ENCODE measurements at places on chromosomes 6 and 20.

- no peak for DNase-seq
These were observed 1.8 kb upstream of the HLA-G start for GRCh38 chr6:29825848-29826247.

DNA sequence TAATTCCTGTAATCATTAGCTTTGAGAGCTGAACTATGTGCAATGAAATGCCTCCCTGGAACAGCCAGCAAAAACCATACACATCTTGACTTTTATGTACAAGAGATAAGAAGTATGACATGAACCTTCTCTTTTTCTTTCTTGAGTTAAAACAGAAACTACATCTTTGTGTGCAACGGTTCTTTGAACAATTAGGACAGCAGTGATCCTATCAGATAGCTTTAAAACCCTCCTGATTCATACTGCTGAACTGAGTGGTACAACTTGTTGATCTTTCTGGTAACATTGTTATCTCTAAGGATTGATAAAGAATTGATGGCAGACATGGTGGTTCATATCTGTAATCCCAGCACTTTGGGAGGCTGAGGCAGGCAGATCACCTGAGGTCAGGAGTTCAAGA is 43.4 kb downstream of the TRAF3IP2 start:
- no peak for DNase-seq

GRCh38 chr6:24991810-24992467 is 56.2 kb upstream of the RIPOR2 start:
- DNase-seq, result peak; percentile 33

GRCh38 chr6:13045676-13046075 is 282.7 kb downstream of the TBC1D7 start:
- DNase-seq, result no peak

- DNase-seq, result no peak
These were observed 119.4 kb upstream of the GJE1 start for GRCh38 chr6:142013287-142013686.

DNA sequence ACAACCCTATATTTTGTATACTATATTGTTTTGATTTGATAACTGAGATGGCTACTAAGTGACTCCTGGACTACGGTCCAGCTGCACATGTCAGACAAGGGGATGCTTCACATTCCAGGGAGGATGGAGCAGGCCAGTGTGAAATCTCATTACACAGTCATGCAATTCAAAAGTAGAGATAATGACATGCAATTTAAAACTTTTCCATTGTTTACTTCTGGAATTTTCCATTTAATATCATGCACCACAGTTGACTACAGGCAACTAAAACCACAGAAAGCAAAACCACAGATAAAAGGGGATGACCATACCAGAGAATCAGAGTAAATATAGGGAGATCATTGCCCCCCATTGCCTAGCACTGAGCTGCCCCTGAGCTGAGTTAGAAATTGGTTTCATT is 366.4 kb downstream of the BTBD9 start:
- DNase-seq, result no peak

- no peak for DNase-seq
These were observed 32.4 kb downstream of the OR5V1 start for GRCh38 chr6:29336269-29336668.

DNA sequence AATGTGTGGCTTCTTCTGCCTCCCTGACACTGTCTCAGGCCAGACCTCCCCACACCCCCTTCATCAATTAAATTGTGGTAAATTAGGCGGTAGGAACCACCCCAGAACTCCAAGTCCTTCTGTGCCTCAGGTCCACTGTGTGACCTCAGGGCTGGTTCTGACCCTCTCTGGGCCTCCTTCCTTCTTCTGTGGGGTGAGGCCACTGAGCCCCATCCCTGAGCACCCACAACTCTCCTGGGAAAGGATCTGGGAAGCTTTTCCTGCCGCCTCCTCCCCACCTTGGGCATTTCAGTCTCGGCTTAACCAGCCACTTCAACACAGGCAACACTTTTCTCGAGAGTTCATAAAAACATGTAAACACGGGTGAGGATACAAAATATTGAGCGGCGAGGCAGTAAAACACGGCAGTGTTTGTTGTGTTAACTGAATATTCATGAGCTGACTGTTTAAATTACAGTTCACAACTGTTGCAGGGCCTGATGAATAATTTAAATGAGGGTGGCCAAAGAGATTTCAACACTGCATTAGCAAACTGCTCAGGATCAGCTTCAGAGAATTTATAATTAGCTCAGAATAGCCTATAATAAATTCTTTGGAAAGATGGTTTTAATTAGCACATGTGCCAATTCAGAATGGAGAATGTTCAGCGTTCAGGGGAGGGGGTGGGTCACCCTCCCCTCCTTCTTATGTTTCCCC is 112.1 kb downstream of the TOX2 start:
- DNase-seq, result no peak

- no peak for DNase-seq
These were observed 117.1 kb upstream of the SPTLC3 start for GRCh38 chr20:12891643-12892042.

- no peak for DNase-seq
These were observed 156.8 kb upstream of the PTPN1 start for GRCh38 chr20:50353289-50353961.

DNA sequence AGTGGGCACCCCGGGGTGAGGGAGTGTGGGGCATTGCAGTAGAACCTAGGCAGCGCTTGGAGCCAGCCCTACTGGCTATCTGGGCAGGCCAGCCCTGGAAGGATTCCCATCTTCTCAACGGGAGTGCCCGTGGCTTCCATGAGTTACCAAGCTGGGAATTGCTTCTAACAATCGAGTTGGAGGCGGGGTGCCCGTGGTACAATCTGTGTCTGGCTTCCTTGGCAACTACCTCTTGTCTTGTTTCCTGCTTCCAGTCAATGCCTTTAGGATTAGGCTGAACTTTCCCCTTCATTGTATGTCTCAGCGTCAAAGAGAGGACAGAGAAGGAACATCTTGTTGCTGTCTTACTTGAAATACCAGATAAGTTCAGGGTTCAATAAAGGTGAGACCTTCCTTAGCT is 33.3 kb downstream of the PPP1R14C start:
- DNase-seq, result no peak

DNA sequence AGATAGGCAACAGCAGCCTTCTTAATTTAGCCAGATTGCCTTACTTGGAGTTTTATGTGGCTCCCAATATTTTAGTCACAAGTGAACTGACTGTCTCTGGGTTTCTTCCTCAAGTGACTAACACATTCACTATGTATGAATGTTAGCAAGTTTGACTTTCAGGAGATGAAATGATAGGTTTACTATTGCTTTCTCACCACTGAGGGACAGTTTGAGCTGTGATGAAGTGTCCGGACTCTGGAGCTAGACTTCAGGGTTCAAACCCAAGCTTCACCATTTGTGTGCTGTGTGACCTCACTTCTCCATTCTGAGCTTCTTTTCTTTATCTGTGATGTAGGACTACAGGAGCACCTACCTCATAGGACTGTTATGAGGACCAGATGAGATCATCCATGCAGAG is 8.2 kb downstream of the DHX35 start:
- no peak for DNase-seq

- DNase-seq, result peak; percentile 43
These were observed 93.1 kb downstream of the CHD6 start for GRCh38 chr20:41524980-41525613.

GRCh38 chr6:167435209-167435728 is 110.4 kb downstream of the TTLL2 start:
- DNase-seq, result no peak

GRCh38 chr20:43450841-43451799 is 6.6 kb upstream of the SRSF6 start:
- no peak for DNase-seq

DNA sequence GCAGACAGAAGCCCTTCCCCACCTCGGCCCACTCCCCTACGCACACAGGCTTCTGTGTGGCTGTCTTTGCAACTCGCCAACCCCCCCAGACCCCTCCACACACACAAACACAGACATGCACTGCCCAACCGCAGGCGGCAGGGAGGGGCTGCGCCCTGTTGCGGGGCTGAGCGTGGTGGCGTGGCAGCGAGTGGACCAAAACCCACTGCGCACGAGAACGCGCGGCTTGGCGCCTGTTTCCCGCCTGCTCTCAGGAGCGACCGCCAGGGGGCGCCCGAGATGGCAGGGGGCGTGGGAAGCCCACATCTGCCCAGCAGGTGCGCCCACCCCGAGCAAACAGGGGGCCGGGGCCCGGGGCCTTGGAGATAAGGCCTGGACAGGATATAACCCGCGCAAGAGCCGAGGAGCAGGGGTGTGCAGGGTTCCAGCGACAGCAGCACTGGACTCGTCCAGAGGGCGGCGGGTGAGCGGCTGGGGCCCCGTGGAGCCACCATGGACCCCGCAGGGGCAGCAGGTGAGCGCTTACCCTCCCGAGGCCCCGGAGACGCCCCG is at the start of gene RBPJL:
Gene RBPJL (plus strand): TSS at position 410 of the 552 bp plus-strand sequence. CDS start 83 bp downstream, at position 493.
- DNase-seq, result no peak

DNA sequence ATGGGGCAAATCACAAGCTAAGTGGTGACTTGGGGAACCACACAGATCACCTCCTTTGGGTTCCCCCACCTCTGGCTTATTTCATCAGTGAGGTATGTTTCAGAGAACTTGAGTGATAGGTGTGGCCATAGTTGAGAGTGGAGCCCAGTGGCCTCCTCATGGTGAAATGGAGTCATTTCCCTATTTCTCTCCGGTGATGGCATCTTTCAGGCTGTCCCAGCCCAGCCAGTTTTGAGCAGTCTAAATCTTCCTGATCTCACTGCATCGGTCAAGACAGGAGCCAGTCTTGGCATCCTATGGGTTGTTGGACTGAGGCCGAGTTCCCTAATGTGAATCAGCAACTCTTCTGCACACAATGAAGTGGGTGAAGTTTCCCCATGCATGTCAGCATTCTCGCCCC is 132.4 kb downstream of the EYA2 start:
- no peak for DNase-seq

GRCh38 chr6:63926258-63926780 is 290.7 kb downstream of the PHF3 start:
- DNase-seq, result no peak

DNA sequence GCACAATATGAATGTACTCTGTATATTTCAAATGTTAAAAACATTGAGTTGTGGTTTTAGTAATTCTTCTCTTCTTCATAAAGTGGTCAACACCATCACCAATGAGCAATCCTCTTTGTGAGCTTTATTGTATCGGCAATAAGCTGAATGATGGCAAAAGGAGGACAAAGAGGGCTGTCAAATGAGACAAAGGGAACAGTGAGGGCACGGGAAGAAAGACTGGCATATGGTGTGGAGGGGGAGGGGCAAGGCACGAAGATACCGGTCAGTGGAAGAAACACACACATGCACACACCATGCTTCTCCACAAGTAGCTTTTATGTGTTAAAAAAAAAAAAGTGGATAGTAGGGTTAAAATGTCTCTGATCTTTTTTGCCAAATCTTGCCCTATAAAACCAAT is 506.8 kb upstream of the CITED2 start:
- no peak for DNase-seq

- no peak for DNase-seq
These were observed 129.2 kb downstream of the HFE start for GRCh38 chr6:26216359-26216885.

- no peak for DNase-seq
These were observed 23.4 kb upstream of the RNF144B start for GRCh38 chr6:18363746-18364145.

DNA sequence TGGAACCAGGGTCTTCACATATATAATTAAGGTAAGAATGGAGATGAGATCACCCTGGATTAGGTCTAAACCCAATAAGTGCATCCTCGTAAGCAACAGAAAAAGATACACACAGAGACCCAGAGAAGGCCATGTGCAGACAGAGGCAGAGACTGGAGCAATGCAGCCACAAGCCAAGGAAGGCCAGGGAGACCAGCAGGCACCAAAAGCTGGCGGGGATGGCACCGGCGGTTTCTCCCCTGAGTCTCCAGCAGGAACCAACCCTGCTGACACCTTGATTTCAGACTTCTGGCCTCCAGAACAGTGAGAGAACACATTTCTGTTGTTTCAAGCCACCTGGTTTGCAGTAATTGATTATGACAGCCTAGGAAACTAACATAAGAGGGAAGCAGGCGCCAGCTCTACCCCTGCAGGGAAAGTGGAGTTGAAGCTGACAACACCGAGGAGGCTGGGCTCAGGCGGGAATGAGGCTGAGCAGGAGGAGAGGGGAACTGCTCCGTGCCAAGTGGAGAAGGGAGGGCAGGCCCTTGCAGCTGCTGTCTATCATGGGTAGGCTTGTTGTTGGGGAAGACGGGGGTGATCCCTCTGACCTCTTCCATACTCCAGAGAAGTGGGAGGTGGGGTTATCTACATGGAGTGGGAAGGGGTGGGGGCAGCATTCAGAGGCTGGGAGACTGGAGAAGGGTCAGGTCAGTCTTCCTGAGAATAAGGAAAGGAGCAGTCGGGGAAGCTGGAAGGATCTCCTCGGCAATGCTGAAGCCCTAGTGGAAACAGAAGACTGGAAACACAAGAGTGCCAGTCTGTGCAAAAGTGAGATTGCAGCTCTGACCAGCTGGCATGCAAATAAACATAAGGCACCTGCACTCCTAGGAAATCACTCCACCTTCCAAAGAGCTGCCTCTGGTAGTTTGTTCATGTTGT is 72.7 kb downstream of the NFATC2 start:
- DNase-seq, result no peak

DNA sequence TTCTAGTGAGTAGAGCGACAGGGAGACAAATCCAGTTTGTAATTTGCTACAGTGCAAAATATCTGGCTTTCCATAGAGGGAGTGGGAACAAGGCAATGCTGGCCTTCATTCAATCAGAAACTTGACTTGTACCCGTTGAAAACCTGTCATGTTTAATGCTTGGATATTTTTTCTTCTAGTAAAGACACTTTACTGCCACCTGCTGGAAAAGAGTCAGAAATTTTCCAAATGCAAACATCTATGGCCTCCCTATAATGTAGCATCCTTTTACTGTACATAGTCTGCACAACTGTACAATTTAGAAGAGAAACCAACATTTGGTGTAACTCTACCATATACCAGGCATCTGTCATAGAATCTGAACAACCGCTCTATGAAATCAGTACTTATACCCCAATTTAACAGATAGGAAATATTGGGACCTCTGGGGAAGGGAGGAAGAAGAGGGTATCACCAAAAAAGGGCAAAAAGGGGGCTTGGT is 16.7 kb upstream of the TBC1D20 start:
- DNase-seq, result peak; percentile 63

DNA sequence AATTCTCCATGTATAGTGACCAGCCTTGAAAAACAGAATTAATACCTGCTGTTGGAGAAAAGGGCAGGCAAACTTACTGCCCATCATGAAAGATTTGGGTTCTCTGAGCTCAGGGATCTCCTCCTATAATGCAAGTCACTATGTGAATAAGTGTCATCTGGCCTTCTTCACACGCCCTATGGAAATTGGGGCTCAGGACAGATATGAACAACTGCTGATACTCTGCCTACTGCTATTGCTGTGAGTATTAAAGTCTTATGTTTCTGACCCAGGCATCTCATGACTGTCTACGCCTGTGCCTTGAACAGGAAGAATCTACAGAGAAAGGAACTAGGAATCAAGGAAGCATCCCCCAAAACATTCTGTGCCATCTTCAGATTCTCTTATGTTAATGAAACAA is 226.1 kb downstream of the SOD2 start:
- no peak for DNase-seq
